ENCODE measurements at places on chromosomes 5 and 9.
A peak's percentile ranks its signal among the peaks of the same experiment; 100 is the strongest.

GRCh38 chr5:6264394-6264793 lies 114.0 kb downstream of the MED10 start:
- no peak for DNase-seq

DNA sequence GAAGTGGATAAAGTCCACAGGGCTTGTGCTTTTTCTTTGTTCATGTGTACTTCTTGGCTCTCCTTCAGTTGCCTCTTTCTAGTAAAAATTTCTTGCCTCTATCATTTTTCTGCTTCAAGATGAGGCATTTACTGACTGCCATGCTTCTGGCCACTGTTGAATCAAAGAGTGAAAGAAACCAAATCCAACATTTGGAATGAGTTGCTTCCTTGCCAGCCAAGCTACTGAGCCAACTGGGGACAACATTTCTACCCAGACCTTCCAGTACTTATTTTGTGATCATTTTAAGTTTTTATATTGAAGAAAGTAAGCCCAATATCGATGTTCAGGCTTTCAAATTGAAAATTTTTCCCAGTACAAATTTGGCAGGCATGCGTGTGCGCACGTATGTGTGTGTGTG lies 73.2 kb downstream of the SNCAIP start:
- DNase-seq, result no peak

DNA sequence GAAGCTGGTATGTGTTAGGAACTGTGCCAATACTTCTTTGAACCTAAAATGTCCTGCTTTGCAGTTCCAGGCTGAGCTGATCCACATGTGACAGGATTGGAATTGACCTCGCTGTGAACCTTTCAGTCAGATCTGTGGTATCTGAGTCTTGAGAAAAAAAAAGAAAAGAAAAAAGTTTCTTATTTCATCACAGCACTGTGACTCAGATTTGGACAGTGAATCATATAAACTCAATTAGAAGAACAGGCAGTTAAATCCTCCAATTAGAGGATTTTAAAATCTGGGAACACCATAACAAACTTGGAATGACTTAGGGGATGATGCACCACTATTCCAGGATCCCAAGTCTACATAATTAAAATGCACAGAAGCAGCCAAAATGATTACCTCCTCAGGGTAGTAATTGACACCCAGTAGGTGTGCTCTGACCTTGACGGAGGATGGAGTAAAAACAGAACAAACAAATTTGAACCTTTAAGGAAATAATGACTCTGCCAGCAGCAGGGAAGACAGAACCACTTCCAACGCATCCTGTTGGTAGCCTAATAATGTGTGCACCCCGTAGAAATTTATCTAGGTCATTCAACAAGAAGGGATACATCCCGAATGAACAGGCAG lies 57.8 kb upstream of the RAI14 start:
- no peak for DNase-seq

DNA sequence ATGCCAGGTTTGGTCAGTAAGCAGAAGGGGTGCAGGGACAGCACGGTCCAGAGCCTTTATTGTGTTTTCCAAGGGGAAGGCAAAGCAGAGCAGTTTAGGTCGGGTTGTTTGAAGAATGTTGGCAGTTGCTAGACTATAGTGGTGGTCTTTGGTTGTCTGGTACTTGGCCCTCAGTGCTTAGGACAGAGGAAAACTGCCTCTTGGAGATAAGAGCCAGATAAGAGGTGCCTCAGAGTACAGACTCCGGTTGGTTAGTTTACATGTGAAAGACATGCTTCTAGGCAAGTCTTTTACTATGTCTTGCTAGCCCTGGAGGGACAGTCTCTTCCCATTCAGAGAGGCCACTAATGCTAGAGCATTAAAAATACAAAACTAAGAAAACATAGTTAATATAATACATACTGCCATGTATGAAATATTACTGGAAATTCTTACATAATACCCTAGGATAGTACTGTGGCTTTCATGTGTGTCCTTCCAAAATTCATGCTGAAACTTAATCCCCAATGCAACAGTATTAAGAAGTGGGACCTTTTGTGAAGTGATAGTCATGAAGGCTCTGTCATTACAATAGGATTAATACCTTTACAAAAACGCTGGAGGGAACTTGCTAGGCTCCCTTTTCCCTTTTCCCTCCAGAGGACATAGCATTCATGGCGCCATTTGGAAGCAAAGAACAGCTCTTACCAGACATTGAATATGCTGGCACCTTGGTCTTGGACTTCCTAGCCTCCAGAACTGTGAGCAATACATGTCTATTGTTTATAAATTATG lies 280.4 kb downstream of the TMEM167A start:
- DNase-seq, result no peak

DNA sequence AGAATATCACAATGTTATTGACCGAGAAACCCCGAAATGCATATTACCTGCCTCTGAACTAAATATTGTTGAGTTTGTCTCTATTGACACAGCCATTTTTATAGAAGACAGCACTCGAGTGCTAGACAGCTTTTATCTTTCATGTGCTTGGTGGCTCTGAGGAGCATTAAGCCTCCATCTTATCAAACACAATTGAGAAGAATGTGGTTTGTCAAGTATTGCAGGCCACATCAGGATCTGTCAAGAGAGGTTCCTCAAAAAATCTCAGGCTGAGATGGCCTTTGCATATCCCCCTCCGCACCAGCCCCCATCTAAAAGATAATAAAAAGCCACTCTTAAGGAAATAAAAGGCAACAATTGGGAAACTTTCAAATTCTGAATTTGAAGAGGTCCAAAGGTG lies 284.8 kb downstream of the DENND1A start:
- DNase-seq, result no peak

- DNase-seq, result no peak
Observed at GRCh38 chr5:113205323-113205722, 228.7 kb downstream of the DCP2 start.

DNA sequence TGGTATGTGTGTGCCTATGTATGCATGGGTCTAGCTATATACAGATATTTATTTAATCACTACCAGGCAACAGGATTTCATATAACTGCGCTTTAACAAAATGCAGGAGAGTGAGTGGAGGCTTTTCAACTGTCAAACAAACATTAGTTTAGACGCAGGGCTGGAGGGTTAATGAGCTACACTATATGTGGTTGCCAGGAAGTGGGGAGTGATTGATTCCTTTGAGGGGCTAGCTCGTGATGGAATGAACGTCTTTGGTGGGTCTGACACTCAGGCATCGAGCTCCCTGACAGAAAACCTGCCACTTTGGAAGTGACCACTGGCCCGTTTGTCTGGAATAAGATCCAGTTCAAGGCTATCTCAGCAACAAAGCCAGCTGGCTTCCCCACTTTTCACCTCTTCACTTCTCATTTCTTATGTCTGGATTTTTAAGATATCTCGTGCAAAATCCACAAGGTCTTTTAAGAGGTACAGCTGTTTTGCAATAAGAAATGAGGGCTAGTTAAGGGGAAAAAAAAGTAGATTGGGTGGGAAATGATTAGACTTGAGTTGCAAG lies 78.0 kb downstream of the CFAP77 start:
- DNase-seq, result no peak

DNA sequence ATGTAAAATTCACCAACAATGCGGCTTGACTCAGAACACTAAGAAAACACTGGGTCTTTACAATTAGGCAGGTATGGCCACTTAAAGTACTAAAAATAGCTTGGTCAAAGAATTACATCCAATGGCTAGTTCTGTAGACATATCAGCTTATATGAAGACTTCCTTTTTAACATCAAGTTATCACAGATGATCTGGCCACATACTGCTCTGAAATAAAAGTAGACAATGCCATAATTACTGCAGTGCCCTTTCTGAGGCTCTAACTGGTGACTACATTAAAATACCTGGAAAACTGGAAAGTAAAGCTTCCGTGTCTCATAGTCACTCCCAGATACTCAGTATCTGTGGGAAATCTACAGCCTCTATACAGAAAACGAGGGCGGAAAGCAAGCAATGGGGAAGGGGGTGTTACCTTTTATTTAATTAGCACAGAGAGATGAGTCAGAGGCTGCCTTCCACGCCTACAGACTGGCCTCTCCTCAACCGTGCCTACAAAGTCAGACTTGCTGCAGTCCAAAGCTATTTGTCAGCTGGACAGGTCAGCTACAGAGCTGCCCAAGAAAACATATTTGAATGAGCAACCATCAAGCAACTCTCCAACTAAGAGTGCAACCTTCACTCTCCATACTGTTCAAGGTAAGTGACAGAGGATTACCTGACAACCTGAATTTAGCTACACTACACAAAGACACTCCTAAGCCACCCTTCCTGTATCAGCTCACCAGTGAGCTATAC lies 8.7 kb downstream of the SERINC5 start:
- no peak for DNase-seq

DNA sequence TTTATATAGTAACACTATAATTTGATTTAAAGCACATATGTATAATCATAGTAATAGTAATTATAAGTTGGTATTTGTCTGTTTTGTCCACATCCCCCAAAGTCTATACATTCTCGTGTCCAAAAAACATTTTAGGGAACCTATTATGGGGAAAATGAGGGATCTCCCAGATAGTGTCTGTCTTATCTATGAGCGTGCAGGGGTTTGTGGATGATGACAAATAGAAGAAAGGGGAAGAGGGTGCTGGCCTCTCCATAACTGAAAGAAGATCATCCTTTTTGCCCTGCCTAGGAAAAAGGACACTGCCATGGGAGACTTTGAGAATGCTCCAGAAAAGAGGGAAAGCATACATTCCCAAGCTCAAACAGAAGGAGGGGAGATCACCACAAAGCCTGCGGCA lies 45.3 kb downstream of the C5orf22 start:
- no peak for DNase-seq

DNA sequence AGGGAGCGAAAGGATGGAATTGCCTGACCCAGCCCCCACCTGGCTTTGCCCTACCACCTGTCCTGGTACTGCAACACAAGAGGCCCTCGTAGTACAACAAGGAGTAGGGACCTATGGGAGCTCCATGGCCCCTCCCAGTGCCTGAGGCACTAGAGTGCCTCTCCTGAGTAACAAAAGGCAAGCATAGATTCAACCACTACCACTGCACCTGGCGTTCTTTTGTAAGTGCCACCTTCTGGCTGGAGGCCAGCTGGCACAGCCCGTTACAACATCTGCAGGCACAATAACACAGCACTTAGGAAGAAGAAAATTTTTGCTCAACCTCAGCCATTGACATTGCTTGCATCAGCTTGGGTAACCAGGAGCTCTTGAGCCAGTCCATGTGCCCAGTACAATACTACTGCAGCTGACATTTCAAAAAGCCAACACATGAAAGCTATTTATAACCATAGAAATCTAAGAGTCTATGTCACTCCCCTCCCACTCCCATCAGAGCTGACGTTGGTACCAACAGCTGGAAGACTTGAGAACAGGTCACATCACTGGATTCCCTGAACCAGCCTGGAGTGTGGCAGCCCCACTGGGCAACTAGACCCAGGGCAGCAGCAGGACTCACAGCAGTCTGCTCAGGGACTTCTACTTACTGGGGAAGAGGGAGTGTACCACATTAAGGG lies 17.7 kb upstream of the FAM174A start:
- DNase-seq, result peak; percentile 81

- no peak for DNase-seq
Observed at GRCh38 chr5:179275941-179276837, 69.1 kb downstream of the ADAMTS2 start.

DNA sequence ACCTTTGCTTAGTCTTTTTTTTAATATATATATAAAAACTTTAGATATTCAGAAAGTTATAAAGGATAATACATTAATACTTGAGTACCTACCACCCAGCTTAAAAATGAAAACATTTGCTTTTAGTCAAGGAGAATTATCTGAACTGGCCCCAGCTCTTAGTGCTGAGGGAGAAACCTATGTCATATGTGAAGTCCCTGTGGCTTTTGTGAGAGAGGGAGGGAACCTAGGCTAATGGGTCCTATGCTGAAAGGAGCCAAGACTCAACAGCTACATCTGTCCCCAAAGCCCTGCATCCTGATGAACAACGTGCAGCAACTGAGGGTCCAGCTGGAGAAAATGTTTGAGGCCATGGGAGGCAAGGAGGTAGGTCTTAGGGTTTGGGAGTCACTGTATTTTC lies 92.0 kb upstream of the RUSC2 start:
- DNase-seq, result no peak

GRCh38 chr5:106730912-106731311 lies 939.8 kb downstream of the EFNA5 start:
- DNase-seq, result no peak

DNA sequence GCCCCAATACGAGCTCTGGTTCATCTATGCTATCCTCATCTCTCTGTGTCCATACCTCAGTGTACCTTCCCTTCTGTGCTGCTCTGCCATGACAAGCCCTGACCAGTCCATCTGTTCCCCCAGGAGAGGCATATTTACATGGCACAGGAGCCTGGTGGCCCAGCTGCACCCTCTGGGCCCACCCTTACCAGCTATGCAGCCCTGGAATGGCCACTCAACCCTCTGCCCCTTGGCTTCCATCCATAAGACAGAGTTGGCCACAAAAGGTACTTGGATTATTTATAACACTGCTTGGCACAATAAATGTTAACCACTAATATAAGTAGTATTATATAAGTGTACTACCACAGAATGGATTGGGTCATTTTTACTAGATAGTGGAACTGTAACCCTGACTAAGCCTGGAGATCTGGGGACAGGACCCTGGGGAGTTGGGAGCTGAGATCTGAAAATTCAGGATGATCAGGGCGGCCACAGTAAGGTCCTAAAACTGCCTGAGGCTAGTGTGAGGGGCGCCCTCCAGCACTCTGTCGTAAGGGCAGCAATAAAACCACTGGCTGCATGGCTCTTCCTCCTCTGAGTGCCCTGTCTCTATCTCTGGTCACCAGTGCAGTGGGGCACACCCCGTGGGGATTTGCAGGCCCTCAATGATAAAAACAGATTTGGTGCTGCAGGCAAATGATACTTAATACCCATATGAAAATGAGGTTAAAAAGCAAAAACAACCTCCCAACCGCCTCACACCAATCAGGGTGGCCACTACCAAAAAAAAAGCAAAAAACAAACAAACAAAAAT lies 65.8 kb downstream of the SEMA4D start:
- no peak for DNase-seq

- DNase-seq, result no peak
Observed at GRCh38 chr5:180166176-180166575, 42.8 kb downstream of the RASGEF1C start.

GRCh38 chr9:5442400-5443011 lies 4.8 kb upstream of the PLGRKT start:
- DNase-seq, result peak; percentile 55

DNA sequence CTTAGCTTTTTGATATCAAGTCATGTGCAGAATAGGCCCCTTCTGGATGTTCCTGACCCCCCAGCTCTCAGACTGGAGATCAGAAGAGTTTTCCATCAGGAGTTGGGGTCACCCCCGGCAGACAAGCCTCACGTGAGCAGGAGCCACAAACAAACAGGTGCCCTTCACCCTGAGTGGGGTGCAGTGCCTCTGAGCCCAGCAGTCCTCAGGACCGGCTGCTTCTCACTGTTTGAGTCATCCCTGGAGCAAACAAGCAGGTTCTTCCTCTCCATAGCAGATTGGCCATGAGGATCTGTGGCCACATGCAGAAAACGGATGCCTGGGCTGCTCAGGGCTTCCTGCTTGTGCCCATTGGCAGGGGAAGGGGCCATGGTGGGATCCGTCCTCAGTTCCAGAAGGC lies 47.0 kb downstream of the LRSAM1 start:
- no peak for DNase-seq

- no peak for DNase-seq
Observed at GRCh38 chr9:35652829-35653209, 2.1 kb upstream of the SIT1 start.

All from NCI-H2171 treated with DMSO at 0.1 percent for 48 hours (cell line).